ENCODE measurements at places on chromosomes 11 and 22. TPM values are rescaled to one million over a fixed set of nuclear protein-coding genes. Genes with fewer than 3 reads are reported as not detected.

Gene HDHD5
- 30.0 TPM for total RNA-seq

Gene GLYAT
- total RNA-seq, result not detected

Gene SYT13
- 1.2 TPM for total RNA-seq

Gene BCR
- total RNA-seq, result 52.5 TPM

Gene ST13
- 143 TPM for total RNA-seq

Gene MRPL11
- 49.4 TPM for total RNA-seq

Gene PDE2A
- 57.0 TPM for total RNA-seq

DNA sequence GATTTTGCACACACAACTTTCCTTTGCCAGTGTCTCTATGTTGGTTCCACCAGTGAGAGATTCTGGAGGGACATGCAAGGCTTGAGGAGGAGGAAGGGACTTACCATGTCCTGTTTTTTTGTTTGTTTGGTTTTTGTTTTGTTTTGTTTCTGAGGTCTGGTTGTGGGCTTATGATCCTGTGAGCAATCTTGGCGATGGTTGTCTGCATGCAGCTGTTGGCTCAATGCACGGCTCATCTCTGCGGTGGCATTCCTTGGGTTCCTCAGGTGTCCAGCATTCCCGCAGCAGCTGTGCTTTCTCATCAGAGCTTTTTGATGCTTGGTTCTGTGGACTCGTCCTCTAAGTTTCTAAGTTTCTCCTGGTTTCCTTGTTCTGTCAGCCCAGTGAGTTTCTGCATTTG, 4.8 kb upstream of the NNMT start:
- no peak for DNase-seq

DNA sequence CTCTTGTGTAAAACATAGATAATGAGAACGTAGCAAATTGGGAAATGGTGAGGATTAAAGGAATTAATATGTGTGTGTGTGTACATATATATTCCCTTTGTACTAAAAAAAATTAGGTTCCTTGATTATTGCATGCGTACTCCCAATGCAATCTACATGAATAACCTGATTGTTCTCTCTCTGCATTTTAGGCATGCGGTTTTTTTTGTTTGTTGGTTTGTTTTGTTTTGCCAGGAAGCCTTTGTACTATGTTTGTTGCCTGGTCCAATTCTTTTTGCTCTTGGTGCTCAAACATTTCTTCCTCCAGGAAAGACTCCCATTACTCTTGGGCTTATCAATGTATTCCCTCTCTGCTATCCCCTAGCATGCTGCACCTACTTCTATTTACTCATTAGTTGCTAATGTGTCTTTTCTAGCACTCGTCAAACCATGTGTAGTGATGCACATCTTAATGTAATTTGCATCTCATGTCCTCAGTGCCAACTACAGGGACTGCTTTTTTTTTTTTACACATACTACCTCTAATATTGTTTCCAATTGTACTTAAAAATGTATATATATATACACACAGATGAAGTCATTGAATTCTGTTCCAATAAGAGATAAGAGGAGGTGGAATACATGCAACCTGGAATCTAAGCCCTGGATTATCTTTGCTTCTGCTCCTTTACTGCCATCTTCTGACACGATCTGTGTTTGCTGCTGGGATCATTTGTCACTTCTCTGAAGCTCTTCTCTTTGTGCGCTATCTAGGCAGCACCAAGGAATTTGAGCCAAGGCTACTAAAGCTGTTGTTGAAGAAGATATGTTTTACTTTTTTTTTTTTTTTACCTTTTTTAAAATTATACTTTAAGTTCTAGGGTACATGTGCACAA, 197.2 kb upstream of the ANO3 start:
- DNase-seq, result no peak

- no peak for DNase-seq
Observed at GRCh38 chr11:25456211-25456610, 875.7 kb upstream of the ANO3 start.
